ENCODE measurements at places on chromosomes 7 and 10.

GRCh38 chr10:98458809-98459784, 12.4 kb upstream of the HPS1 start:
- no peak for DNase-seq

DNA sequence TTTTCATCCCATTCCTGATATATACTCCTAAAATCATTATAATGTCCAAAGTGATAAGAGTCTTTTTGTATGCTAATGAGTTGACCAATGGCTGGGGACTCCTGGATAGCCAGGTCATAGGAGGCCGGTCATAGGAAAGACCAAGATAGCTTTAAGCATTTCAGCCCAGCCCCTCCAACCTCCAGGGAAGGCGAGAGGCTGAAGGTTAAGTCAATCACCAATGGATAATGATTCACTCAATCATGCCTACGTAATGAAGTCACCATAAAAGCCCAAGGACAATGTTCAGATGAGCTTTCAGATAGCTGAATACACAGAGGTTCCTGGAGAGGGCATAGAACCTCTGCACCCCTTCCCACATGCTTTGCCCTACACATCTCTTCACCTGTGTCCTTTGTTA, 75.7 kb downstream of the VWDE start:
- no peak for DNase-seq

DNA sequence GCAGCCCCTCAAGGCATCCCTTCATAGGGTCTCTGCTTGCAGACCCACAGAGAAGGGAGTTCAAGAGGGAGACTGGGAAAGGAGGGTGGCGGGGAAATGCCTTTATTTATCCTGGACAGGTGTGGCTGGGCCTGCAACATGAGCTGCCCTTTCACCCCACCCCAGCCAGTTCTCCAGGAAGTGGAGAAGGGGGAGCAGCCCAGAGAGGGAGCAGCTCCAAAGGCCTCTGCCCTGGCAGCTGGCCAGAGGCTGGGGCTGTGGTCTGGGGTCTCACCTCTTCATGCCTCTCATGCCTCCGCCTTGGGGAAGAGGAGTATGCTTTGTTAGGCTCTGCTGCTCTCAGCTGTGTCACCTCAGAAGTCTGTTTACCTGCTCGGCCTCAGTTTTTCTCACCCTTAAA, 3.1 kb downstream of the LDB3 start:
- DNase-seq: no peak

DNA sequence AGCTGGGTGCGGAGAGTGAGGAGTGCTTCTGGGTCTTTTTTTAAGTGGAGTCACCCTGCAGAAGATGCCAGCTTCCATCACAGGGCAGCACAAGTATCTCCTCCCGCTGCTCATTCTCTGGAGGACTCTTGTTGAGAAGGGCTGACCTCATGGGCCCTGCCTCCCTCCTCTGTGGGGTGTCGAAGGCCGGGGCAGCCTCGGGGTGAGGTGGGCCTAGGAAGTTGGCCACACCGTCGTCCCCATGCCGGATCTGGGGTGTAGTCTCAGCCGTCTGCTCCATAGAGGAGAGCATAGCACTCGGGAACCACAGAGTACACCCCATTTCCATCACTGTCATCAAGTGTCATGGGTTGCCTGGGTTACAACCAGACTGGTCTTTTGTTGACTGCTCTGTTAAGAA, 85.0 kb downstream of the TRRAP start:
- no peak for DNase-seq

- DNase-seq: no peak
Observed at GRCh38 chr7:7662527-7662926, 22.0 kb downstream of the UMAD1 start.

GRCh38 chr10:33160151-33160550, 174.3 kb downstream of the NRP1 start:
- no peak for DNase-seq

- DNase-seq: no peak
Observed at GRCh38 chr7:12281038-12281437, 69.9 kb downstream of the TMEM106B start.

GRCh38 chr7:97198596-97198995, 81.1 kb downstream of the SDHAF3 start:
- no peak for DNase-seq

DNA sequence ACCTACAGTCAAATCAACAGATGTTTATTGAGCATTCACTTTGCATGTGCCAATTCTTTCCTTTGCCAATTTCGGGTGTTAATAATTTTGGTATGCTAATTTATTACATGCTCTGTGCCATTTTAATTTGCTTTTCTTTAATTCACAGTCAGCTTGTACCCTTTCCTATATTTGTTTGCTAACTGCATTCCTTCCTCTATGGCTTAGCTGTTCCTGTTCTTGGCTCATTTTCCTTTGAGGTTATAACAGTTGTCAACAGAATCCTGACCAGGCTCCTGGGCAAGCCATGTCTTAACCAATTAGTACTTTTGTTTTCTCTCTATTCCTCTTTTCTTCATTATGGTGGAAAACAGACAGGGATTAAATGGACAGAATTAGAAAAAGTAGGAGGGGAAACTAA, 73.6 kb upstream of the RPA3 start:
- no peak for DNase-seq

DNA sequence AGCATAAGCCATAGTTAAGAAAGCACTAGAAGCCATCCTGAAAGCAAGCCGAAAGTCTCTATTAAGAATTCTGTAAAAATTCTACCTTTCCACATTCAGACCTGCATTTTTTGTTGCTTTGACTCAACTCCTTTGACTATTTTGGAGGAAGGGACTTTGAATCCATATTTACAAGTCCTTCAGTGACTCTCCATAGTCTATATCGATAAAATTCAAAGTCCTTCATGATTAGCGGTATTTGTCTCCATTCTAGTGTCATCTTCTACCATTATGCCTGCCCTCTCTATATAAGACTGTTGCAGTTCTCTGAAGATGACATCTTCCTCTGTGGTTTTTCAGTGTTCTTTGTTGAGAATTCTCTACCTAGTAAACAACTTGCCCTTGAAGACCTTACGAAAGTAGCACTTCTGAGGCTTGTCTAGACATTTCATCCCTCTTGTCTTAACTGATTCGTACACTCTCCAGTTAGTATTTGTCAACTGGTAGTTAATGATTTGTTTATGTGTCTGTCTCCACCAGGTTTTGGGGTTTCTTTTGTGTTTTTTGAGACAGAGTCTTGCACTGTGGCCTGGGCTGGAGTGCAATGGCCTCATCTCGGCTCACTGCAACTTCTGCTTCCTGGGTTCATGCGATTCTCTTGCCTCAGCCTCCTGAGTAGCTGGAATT, 1.7 kb downstream of the CCSER2 start:
- DNase-seq: no peak
